Inflammatory macrophage treated with lipopolysaccharide for 1 hour (primary cell): ENCODE measurements at places on chromosomes 7 and 10.

GRCh38 chr10:122233857-122234348 lies 37.2 kb upstream of the BTBD16 start:
- no peak for DNase-seq

- peak; percentile 67 for DNase-seq
These were observed 743 bp downstream of the ADAP1 start for GRCh38 chr7:953547-954327.

- DNase-seq = peak; percentile 30
These were observed 434.3 kb downstream of the MDFIC start for GRCh38 chr7:115356139-115356746.

DNA sequence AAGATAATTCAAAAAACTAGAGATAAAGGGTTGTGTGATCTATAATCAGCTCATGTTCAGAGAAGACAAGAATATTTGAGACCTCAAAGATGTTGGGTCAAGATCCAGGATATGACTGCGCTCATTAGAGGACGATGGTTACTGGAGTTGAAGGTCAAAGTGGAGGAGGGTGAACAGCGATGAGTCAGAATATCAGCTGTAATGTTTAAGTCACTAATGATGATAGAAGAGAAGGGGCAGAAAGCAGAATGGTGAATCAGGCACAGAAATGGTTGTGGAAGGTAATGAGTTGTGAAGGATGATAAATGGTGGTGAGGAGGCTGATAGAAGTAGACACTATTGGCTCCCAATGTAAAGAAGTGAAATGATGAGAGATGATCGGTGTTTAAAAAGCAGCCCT lies 540.3 kb downstream of the INHBA start:
- no peak for DNase-seq

GRCh38 chr7:71308096-71308495 lies 176.2 kb downstream of the GALNT17 start:
- no peak for DNase-seq

- DNase-seq = peak; percentile 70
These were observed 108.3 kb upstream of the HDAC9 start for GRCh38 chr7:18387191-18387735.

- no peak for DNase-seq
These were observed 63.1 kb upstream of the RAPGEF5 start for GRCh38 chr7:22420008-22420407.

DNA sequence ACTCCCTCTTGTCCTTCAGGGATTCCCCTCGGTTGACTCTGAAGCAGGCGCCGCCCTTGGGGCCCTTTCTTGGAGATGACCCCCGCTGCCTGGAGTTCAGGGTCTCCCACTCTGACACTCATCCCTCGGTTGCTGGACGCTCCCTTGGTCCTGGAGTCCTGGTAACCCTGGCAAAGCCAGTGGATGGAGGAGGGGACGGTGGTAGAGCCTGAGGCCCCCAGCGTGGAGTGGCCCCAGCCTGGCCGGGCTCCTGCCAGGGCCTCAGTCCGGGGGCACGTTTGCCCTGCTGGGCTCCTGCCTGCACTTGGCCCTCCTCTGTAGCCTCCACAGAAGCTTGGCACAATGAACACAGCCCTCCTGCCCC lies 9.3 kb upstream of the CAMK2B start:
- DNase-seq = no peak

DNA sequence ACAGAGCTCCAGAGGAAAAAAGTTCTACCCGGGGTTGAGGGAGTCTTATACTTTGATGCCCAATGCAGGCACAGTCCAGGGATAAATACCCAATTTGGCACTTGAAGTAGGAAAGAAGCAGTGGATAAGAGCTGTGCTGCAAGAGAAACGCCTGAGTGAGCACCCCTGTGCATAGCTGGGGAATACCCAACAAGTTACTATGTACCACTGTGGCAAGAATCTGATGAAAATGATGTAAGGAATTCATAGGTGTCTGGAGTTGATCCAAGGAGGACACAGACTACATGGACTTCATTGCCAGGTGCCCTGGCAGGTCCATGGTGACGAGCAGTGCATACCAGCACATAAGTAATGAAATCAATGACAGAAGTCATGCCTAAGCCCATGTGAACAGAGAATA lies 183.7 kb upstream of the FEZF1 start:
- DNase-seq = no peak
